ENCODE measurements at places on chromosomes 2 and 18.
A peak's percentile ranks its signal among the peaks of the same experiment; 100 is the strongest.

DNA sequence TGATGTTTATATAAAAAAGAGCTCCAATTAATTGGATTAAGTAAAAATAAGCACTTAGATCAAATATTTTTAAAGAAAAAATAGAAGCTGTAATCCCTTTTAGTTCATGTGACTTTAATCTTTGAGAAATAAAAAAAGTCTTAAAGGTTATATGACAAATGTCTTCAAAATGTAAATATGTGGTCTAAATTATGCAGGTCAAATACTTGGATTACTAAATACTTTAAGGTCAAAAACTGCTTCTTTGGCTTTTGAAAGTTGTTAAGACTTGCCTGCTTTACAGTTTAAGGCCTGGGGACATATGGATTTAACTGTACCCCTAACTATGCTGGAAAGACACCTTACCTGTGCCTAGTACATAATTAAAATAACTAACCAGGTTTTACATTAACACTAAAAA is 15.5 kb upstream of the PDK1 start:
- peak; percentile 66 for DNase-seq

GRCh38 chr2:190846746-190847145 is 33.9 kb upstream of the GLS start:
- DNase-seq, result no peak

DNA sequence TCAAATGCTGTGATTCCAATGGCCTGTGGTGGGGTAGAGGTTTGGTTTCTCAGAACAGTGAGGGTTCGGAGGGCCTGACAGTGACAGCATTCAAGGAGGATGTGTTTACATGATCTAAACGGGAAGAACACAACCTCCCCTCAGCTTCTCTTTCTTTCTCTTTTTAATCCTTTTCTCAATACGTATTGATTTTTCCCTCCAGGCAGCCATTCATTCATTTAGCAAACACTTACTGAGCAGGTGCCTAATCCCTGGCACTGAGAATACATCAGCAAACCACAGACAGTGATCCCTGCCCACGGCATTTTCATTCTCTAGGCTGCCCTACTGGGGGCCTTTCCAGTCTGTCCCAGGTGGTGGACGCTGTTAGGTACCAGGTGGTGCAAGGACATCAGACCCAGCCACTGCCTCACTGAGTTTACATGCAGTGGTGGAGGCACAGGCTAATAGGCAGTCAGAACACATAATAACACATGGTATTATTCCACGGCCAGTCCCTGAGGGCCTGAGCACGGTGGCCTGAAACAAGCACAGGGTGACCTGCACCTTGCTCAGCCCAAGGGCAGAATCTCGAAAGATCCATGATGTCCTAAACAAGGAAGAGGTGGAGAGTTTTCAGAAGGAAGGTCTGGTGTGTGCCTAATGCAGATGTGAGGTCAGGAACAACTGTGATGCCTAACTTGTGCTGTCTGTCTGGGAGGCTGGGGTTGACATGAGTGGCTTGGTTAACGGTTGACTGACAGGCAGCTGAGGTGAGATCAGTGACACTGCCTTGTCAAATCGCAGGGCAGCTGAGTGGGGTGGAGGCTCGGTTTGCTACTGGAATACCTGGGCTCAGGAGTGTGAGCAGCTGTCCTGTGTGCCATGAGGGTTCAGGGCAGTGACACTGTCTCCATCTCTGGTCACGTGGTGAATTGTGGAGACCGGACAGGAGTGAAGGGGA is 785.5 kb upstream of the HS6ST1 start:
- DNase-seq, result no peak

DNA sequence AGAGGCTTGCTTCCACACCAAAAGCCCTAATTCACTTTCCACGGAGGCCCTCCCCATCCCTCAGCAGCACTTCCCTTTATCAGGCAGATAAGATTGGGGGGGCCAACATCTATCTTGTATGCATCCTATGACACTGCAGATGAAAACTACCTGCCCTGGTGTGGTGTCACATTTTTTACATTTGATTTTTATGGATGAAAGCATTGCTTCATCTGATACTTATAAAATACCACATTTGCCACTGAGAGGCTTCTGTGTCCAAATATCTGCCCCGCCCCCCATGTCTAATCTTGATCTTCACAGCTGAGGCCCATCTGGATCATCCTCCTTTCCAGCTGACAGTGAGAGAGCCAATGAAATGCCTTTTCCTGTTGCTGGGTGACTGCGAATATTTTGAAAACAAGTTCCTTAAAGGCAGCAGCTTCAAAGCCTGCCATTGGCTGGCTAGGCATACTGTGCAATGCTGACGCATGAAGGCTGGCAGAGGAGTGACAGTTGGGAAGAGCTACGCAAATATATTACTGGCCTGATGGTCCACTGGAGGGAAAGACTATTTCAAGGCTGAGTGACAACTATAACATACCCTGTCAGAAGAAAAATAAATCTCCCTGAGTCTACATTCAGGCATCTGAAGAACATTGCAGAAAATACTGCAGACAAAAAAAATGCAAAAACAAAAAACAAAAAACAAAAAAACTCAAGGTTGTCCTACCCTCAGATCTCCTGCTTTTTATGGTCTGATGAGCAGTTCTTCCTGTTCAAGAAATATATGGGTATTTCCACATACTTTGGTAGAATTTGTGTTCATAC is 318.7 kb downstream of the PDE11A start:
- peak; percentile 70 for DNase-seq

GRCh38 chr2:10980071-10980470 is 68.3 kb downstream of the KCNF1 start:
- DNase-seq, result no peak

DNA sequence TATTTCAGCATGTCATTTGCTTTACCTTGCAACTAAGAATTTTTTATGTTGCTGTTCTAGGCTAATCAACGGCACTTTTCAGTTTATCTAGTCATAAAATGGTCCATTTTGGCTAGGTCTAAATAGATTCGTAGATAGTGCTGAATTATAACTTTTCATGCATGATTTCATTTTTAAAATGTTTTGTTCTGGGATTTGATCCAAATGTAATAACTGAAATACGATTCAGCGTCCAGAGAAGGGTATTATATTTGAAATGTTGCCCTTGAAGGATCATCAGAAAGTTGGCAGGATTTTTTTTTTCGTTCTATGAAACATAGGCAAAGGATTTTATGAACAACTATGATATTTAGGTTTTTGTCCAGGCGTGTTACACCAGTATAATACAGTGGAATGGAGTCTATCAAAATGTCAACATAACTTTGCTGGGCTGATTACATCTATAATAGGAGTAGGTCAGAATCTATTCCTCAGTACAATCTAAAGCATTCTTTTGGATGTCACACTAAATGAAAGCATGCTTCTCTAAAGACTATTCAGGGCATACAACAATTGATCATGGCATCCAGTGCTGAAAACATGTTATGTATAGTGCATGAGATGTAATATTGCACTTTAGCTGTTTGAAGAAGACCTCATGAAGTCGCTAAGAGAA is 24.8 kb downstream of the TTC27 start:
- no peak for DNase-seq

DNA sequence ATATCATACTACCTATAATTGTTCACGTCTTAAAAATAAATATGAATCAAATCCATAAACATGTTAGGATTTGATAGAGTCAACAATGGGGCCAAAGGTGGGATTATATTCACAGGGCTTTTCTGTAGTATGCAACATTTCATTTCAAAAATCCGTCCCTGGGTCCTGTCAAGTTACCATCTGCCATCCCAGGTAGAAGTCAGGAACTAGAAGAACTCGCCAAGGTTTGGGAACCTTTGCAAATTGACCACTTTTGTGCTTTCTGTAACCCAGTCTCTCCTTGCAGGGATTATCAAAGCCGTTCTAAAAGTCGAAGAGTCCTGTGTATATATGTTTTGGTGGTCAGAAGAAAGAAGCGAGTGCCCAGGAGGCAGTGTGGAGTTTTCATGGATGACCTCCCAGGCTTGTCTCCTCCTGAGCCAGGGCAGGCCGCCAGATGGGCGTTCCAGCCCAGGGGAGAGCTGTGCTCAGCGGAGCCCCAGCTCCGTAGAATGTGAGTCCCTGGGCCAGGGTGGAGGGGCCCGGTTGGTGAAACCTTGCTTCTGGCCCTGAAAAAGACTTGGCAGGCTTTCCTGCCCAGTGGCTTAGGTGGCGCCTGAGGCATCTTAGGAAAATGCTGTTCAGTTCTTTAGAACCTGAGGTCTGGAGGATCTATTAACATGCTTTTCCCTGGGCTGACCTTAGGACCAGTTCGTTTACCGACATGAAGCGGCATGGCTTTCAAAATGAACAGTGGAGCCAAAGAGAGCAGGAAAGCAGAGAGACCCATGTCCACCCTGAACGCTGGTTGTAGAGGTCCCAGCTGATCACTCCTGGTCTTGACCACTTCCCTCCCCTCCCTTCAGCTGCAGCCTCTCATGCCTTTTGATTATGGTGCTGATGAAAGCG is 69.2 kb downstream of the LONRF2 start:
- DNase-seq, result no peak

- peak; percentile 6 for DNase-seq
Measured at GRCh38 chr2:164722616-164723338, 101.5 kb upstream of the GRB14 start.

- no peak for DNase-seq
Measured at GRCh38 chr2:120673205-120673550, 62.5 kb upstream of the GLI2 start.

- peak; percentile 81 for DNase-seq
Measured at GRCh38 chr2:118013724-118014491, at the start of gene CCDC93. Gene CCDC93 (minus strand): TSS chr2:118014070. CDS start chr2:118013995, 75 bp downstream.

DNA sequence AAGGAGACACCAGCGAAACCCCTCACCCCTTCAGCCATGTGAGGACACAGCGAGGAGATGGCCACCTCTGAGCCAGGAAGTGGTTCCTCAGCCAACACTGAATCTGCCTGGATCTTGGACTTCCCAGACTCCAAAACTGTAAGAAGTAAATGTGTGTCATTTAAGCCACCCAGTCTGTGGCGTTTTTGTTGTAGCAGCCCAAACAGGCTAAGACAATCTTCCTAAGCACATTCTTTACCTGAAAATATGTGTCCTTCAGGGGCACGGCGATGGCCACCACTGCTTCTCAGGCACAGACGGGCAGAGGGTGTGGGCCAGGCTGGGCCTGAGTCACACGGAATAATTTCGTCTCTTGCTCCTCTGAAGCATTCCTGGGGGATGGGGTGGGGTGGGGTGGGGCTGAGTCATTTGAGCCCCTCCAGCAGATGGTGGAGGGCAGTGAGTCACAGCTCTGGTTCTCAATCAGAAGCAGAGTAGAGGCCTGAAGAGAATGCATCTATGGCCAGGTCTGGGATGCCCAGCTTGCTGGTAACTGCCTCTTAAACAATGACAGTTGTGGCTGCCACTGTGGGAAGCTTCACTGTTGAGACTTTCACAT is 142.4 kb downstream of the CAPN13 start:
- peak; percentile 97 for DNase-seq

DNA sequence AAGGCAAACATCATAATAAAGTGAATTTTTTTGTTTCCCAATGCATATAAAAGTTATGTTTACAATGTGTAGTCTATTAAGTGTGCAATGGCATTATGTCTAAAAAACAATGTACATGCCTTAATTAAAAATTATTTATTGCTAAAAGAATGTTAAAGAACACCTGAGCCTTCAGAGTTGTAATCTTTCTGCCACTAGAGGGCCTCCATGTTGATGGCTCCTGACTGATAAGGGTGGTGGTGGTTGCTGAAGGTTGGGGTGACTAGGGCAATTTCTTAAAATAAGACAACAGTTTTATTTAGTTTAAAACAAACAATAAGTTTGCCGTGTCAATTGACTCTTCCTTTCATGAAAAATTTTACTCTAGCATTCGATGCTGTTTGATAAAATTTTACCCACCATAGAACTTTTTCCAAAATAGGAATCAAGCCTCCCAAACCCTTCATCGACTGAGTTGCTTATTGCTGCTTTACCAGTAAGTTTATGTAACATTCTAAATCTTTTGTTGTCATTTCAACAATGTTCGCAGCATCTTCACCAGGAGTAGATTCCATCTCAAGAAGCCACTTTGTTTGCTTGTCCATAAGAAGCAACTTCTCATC is 32.3 kb downstream of the MAP3K2 start:
- DNase-seq, result peak; percentile 7

- no peak for DNase-seq
Measured at GRCh38 chr2:196511258-196512168, 128.0 kb upstream of the CCDC150 start.

DNA sequence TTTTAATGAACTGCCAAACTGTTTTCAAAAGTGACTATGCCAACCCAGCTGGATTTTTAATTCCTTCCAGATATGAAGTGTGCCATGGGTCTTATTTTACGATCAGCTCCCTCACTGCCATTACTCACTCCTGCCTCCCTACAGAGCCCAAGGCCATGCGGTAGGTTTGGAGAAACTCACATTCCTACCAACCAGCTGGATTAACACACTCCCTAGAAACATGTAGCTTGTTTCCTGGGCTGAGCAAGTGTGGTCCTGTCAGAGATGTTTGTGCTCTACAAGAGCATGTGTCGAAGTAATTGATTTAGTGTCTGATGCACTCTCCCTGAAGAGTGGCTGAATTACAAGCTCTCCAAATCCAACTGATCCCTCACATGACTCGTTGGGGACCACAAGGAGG is 82.5 kb downstream of the SPP2 start:
- peak; percentile 28 for DNase-seq

GRCh38 chr2:10348891-10349290 is 46.2 kb downstream of the HPCAL1 start:
- no peak for DNase-seq

GRCh38 chr2:216959433-216959832 is 99.6 kb upstream of the TNP1 start:
- no peak for DNase-seq

DNA sequence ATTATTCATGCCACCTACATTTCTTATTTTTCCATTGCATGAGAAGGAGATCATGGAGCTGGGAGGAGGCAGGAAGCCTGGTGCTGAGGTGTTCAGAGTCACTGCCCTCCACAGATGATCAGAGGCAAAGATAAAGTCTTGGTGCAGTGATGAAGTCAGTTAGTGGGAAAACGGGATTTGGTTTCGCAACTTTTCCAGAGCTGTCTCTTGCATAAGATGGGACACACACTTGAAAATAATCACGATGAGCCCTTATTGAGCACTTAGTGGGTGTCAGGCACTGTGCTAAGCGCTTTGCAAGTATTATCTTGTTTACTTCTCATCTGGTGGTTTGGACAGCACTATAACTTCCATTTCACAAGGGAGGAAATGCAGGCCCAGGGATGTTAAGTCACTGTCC is 222.1 kb upstream of the SMAD2 start:
- DNase-seq, result peak; percentile 48

DNA sequence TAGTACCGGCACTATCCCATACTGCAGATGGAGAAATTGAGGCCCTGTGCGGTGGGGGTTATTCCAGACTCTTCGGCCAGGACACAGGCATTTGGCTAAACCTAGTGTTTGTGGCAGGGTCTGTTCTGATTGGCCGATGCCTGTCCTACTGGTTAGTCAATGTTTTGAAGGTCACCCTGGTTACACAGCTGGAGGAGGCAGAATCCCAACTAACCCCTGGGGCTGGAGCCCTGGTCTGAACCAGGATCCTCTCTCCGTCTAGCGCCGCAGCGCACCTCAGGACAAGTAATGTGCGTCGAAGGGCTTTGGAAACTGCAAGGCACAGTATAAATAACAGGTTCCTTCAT is 19.4 kb downstream of the TEX44 start:
- peak; percentile 83 for DNase-seq

- DNase-seq, result no peak
Measured at GRCh38 chr2:128686497-128686859, 367.8 kb upstream of the HS6ST1 start.

GRCh38 chr2:200762127-200762526 is 49.6 kb upstream of the BZW1 start:
- no peak for DNase-seq

- no peak for DNase-seq
Measured at GRCh38 chr2:43636621-43637020, 439 bp upstream of the PLEKHH2 start.

Measured in HCEC 1CT (cell line).